ENCODE measurements at places on chromosomes 7 and 10. TPM values are rescaled to one million over a fixed set of nuclear protein-coding genes. Genes with fewer than 3 reads are reported as not detected.

DNA sequence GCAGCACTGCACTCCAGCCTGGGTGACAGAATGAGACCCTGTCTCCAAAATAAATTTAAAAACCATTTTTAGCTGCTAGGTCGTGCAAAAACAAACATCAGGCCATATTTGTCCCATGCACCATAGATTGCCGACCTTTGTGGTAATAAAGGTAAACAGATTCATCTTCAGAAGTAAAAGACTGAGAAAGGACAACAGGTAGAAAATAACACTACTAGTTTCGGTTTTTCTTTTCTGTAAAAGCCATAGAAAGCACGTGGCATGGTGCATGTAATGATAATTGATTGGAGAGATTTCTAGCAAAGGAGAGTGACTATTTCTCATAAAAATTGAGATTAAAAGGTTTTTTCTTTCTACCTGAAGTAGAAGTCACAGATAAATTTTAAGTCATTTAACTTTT lies 93.9 kb downstream of the DNAH11 start:
- no peak for DNase-seq

- no peak for DNase-seq
Measured at GRCh38 chr7:17376595-17376994, 78.1 kb downstream of the AHR start.

DNA sequence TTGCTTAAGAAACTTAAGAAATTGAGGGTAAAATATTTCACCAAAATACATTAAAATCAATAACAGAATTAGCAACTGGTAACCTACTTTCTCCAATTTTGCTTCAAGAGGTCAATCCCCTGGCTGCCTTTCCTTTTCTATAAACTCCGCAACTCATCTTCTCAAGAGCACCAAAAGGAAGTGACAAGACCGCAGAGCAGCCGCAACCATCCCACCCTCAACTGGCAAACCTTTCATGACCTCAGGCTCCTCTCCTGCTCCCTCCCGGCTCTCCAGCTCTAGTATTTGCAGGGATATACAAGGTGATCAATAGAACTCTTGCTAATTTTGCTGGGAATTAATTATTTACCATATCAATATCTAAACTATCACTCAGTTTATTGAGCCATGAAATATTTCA lies 88.9 kb downstream of the ATE1 start:
- DNase-seq = no peak

PNLIPRP1 gene
- total RNA-seq = not detected

STRIP2 gene
- 4.1 TPM for total RNA-seq

NEBL gene
- total RNA-seq = 28.4 TPM
